Right ventricle myocardium superior (tissue), 1 donor: ENCODE measurements at places on chromosomes 5 and 9.

- no peak for DNase-seq
These were observed 20.6 kb upstream of the TPD52L3 start for GRCh38 chr9:6307551-6308096.

GRCh38 chr9:76897804-76898525 lies 7.9 kb downstream of the PRUNE2 start:
- DNase-seq = no peak

DNA sequence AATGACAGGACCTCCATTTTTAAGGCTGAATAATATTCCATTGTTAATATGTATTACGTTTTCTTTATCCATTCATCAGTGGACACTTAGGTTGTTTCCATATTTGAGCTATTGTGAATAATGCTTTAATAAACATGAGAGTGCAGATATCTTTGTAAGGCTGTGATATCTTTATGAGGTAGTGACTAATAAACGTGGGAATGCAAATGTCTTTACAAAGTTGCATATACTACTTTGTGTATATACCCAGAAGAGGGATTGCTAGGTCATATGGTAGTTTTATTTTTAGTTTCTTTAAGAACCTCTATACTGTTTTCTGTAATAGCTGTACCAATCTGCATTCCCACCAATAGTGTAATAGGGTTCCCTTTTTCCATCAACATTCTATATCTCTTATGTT lies 148.7 kb downstream of the FOCAD start:
- DNase-seq = no peak

- DNase-seq = no peak
These were observed 471.5 kb downstream of the ZNF608 start for GRCh38 chr5:124274949-124275348.

- DNase-seq = no peak
These were observed 8.7 kb downstream of the GAPT start for GRCh38 chr5:58499941-58500340.

- peak; percentile 82 for DNase-seq
These were observed 39.6 kb downstream of the RXRA start for GRCh38 chr9:134365791-134366222.

GRCh38 chr5:61280205-61280604 lies 51.9 kb upstream of the ZSWIM6 start:
- DNase-seq = no peak

GRCh38 chr5:134579284-134579771 lies 53.3 kb downstream of the SAR1B start:
- no peak for DNase-seq

DNA sequence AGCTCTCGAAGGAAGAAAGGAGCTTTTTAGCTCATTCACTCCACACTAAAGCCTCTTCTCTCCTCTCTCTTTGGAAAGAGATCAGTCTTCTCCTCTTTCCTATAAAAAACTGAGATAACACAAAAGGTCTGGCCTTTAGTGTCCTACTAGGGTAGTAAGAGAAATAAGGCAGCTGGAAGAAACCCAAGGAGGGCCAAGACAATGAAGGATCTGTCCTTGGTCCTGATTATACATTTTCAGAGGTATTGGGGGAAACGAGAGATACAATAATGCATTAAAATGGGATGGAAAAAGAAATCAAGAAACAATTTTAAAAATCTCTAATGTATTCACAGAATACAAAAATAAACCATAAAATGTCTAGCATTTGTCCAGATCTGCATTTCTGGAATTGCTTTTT lies 184.0 kb downstream of the SLF1 start:
- no peak for DNase-seq

GRCh38 chr5:121550989-121551388 lies 300.7 kb upstream of the FTMT start:
- DNase-seq = no peak

DNA sequence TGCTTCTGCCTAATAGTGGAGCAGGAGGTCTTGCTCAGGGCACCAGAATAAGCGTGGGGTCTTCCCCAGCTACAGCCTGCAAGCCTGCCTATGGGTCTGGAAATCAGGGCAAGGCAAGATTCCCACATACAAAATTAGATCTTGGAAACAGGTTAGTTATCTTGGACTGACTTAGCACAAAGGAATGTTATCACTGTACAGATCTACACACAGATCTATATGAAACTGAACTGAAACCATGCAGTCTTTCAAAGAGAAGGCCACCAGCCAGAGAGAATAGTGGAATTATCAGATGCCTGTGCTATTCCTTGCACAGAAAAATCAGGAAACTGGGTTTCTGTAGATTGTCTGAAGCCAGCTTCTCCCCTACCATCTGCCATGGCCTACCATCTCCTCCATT lies 585.7 kb downstream of the ACTL7B start:
- no peak for DNase-seq

- no peak for DNase-seq
These were observed 110.2 kb upstream of the DAPK1 start for GRCh38 chr9:87387351-87388011.

DNA sequence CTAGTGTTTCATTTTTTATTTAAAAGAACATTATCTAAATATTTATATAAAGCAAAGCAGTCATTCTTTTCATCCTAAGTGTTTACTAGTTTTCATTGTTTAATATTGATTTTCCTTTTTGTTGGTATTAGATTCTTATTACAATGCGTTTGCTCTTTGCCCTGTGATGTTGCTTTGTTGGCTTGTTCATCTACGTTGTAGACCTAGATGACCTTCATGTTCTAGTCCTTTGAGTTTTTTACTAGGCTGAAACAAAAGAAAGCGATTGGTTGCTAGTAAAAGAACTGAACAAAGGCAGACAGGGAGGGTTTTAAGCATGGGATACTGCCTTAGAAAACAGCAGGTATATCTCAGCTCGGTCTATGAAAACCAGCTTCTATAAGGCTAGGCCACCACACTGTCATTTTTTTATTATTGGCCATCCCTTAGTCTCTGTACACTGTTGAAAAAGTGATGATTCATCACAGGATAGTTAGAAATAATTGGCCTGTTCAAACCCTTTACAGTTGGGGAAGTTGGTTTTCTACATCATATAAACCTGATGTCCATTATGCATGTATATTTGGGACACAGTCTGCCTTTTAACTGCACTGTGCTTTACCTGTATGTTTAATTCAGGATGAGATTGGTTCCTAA lies 119.0 kb downstream of the ZCCHC7 start:
- DNase-seq = no peak

DNA sequence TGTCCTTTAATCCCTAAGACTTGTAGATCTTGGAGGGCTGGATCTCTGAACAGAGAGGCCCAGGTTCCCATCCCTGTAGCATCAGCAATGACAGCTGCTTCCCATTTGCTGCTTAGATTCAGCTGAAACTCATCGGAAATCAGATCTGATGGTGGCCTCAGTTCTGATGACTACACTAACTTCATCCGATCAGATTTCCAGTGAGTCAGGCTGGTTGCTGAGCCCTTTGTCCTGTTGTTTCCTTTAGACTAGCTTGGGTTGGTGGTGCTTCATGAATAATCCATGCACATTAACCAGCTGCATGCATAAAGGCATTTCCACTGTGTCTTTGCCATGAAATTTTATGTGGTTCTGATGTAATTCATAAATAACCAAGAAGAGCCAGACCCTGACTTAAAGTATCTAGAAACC lies 195.2 kb upstream of the TUT7 start:
- DNase-seq = no peak

GRCh38 chr5:124538191-124538590 lies 208.2 kb downstream of the ZNF608 start:
- DNase-seq = no peak
